NCI-H524 treated with DMSO at 0.1 percent for 48 hours (cell line): ENCODE measurements at places on chromosomes 1 and 21.

DNA sequence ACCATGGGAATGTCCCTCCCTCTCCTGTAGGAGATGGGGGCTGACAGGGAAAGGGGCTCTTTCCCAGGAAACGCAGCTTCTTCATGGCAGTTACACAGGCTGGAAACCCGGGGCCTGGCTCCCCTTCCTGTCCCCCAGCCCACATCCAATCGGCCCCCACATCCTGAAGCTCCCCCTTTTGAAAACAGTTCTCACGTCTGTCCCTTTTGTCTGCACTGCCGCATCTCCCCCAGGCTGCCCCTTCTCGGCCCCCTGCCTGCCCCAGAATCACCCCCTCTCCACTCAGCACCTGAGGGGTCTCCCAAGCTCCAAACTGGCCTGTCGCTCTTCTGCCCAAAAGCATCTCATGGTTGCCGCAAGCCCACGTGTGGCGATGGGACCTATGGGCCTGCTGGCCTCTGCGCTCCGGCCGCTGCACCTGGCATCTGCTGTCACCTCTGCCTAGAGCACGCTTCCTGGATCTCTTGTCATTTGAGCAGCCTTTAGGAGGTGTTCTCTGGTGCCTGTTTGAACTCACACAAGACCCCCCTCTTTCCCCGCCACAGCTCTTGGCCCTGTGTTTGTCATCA, 867 bp downstream of the SLC1A7 start:
- DNase-seq: no peak

GRCh38 chr1:24912376-24913273, 17.5 kb downstream of the RUNX3 start:
- DNase-seq: no peak

DNA sequence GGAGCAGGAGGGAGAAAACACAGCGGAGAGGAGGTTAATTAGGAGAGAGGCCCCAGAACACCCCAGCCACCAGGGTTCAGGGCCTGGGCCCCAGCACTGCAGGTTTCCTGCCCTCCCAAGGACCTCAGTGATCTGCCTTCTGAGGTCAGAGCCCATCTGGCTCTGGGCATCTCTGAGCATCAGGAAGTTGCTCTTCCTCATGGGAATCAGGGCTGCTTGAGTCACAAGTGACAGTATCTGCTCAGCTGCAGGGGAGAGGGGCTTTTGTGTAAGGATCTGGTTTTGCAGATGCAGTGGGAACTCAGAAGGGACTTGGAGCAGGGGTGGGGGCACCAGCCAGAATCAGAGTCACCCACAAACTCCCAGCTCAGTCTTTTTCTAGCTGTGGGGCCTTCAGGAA, 472.1 kb downstream of the PTPRU start:
- DNase-seq: no peak

- no peak for DNase-seq
Observed at GRCh38 chr1:22654692-22655091, 1.7 kb downstream of the C1QB start.

GRCh38 chr1:156383023-156383422, 14.0 kb downstream of the RHBG start:
- peak; percentile 11 for DNase-seq

GRCh38 chr1:233639611-233640010, 25.7 kb downstream of the KCNK1 start:
- DNase-seq: no peak

GRCh38 chr1:97640677-97641076, 280.2 kb downstream of the DPYD start:
- no peak for DNase-seq

DNA sequence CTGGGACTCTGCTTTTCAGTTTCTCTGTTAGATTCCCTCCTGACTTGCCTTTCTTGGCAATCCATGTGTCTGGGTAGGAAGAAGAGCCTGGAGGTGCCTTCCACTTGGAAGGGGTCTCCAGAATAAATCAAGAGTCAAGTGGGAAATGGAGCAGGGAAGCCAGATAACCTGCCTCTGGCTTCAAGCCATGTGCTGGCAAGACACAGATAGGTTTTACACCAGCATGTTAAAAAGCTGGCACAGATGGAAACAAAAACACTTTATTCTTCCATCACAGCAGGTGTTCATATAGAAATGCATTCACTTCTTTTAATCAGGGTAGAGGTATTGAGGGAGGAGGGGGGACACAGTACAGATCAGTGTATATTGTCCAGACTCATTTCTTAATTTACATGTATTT, 356.9 kb upstream of the RUNX1 start:
- DNase-seq: no peak

- DNase-seq: no peak
Observed at GRCh38 chr1:47388891-47389238, 27.2 kb upstream of the FOXE3 start.

DNA sequence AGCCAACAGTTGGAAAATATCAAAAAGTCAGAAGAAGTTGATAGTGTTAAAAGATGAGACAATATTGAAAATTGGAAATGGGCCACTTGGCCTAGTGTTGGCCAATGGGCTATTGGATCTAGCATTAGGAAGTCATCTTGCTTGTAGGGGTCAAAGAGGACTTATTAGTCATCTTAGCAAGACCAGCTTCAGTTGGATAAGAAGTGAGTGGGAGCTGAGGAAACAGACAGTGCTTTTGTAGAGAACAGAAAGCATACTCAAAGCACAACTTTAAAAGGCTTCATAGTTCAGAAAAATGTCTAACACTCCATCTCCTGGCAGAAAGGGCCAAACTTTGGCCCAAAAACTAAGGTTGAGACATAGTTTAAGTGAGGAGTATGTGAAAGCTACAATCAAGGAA, 139.9 kb upstream of the PKN2 start:
- DNase-seq: no peak

DNA sequence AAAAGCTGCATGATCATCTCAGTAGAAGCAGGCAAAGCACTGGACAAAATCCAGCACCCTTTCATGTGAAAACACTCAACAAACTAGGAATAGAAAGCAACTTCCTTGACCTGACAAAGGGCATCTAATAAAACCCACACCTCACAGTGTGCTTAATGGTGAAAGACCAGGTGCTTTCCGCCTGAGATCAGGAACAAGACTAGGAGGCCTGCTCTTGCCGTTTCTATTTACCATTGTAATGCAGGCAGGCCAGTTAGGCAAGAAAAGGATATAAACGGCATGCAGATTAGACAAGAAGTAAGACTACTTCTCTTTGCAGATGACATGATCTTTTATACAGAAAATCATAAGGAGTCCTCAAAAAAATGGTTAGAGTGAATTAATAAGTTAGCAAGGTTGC, 37.2 kb downstream of the SLC37A1 start:
- DNase-seq: no peak

DNA sequence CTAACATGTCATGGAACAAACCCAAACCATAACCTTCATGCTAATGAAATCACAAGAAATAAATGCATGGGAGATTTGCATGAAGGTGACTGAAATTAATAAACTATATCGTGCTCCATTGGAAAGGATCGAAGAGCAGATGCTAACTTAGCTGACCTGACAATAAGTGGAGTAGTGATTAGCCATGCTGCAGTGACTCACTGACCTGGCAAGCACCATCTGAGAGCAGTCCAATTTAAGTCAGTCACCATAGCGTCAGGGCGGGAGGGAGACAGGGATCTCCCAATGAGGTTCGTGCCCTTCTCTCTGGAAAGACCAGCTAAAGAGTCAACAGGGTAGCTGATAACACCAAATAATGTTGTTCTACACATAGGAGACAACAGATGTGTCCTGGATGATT, 21.5 kb downstream of the OLIG2 start:
- no peak for DNase-seq

DNA sequence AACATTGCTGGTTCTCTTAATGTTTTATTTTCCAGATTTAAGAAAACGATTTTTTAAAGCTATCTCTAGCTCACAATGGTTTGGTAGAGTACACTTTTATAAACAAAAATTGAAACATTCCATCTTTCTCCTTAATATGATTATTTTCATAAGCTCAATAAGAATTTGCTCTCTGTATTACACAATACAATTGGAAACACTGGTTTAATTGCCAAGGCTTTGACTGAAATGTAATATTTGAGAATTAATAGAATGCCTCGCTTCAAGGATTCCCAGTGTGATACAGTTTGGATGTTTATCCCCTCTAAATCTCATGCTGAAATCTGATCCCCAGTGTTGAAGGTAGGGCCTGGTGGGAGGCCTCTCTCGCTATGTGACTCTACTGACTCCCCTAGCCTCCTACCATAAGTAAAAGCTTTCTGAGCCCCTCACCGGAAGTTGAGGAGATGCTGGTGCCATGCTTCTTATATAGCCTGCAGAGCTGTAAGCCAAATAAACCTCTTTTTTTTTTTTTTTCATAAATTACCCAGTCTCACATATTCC, 67.4 kb downstream of the DDAH1 start:
- DNase-seq: no peak

GRCh38 chr1:24724345-24725208, 20.7 kb upstream of the CLIC4 start:
- no peak for DNase-seq

DNA sequence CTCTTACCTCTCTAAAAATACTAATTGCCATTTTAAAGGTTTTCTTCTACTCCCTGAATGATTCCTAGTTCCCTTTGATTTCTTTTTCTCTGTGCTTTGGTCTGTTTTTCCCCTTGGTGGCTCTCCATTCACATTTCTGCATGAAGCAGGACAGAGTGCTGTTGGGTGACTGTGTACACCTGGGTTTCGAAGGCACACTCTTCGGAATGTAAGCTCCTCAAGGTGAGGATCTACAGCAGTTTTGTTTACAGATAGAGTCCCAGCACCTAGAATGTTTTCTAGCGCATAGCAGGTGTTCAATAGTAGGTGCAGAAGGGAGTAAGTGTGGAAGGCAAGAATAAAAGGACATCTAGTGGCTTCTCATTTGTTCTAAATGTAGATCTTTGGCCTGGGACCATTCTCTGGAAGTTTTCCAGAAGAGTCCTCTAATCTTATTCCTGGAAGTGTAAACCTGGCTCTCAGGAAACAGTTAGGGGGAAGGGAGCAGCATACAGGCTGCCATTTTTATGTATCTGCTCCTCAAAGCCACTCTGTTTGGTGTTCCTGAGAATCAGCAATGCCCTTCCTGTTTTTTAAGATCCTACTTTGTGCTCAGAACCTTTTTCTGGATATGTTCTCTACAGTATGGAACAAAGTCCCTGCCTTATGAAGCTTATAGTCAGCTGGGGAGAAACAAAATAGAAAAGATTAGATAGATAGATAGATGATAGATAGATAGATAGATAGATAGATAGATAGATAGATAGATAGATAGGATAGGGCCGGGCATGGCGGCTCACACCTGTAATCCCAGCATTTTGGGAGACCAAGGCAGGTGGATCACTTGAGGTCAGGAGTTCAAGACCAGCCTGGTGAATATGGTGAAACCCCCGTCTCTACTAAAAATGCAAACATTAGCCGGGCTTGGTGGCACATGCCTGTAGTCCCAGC, 22.8 kb upstream of the EFNA1 start:
- DNase-seq: no peak
